T-helper 1 cell treated with Interleukin-12 subunit alpha and Interleukin-12 subunit beta and Interleukin-4 antibody, amounts not matched to agents 30 ng/mL and 1 ng/mL, for 36 hours (primary cell): ENCODE measurements at places on chromosomes 1 and 21. TPM values are rescaled to one million over a fixed set of nuclear protein-coding genes. Genes with fewer than 3 reads are reported as not detected.

Gene LCE2B
- total RNA-seq, result not detected in 2 replicates

Gene SPRR2A
- not detected in 2 replicates for total RNA-seq

Gene BCAN
- total RNA-seq, result not detected in 2 replicates

Gene SIM2
- 0.22 and 0.44 TPM in 2 replicates for total RNA-seq

Gene TBX19
- total RNA-seq, result 2.5 and 3.0 TPM in 2 replicates

Gene BTBD8
- 0.93 and 1.4 TPM in 2 replicates for total RNA-seq
